ENCODE measurements at places on chromosomes 12 and 14. TPM values are rescaled to one million over a fixed set of nuclear protein-coding genes. Genes with fewer than 3 reads are reported as not detected.

GRCh38 chr12:106139422-106140171, 843 bp upstream of the NUAK1 start:
- DNase-seq: peak; percentile 81

DNA sequence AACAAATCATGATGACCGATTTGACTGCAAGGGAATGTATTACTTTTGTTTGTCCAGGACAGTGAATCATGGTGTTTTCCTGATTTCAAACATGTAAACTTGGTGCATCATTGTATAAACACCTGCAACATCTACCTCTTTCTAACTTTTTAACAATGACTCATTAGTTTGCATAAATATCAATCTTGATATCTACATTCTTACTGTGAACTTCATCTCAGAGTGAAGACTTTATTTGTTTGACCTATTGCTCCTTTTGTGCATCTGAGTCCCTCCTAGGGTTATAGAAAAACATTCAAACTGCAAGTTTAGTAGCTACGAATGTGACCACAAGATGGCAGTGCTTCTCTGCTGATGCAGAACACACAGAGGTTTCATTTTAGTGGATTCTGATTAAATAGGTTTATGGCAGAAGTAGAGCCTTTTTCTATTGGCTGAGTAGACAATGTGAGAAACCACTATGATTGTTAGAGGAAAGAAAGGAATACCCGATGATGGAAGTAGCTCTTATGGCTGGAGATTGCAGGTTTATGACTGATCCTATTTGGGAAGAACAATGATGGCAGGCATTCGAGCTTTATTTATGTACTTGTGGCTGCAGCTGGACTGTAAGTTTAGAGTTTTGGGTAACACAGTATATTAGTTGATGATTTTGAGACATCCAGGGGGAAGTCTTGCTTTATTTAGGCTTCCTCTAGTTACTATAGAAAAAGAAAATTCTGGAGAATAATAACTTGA, 244.2 kb upstream of the OR4E1 start:
- DNase-seq: no peak

GRCh38 chr14:95511687-95512086, 4.8 kb downstream of the SYNE3 start:
- DNase-seq: no peak

DNA sequence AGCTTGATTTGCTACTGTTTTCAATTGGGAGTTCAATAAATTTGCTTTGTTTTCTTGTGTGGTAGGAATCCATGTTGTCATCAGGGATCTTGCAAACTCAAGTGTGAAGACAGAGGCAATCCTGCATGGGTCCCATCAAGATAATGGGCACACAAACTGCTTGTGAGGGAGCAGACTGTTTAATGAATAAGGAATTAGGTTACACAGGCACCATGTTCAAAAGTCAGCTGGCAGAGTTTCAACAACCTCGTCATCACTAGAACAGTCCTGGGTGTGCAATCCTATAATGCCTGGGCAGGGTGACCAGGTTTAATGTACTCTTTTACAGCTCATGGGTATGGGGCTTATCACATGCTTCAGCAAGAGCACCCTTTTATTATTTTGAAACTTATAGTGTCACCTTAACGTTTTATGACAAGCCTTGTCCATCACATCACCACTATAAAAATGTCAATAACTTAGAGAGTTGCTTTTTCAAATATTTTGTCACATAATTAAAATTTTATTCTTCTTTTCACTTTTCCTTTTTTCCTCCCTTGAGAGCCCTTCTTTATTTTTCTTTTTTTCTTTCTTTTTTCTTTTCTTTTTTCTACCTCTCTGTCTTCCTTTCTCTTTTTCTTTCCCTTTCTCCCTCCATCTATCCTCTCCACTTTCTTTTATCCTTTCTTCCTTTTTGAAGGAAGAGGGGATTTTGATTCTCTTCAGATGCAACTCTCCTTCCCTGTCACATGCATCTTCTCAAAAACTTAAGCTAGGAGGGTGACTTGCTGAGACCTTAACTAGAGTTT, 252.2 kb upstream of the ATP2B1 start:
- no peak for DNase-seq

GRCh38 chr12:131027876-131028586, 74.3 kb downstream of the ADGRD1 start:
- DNase-seq: no peak

- no peak for DNase-seq
These were observed 5.5 kb upstream of the TC2N start for GRCh38 chr14:91872517-91873470.

GRCh38 chr14:104385531-104386101, 193.9 kb upstream of the C14orf180 start:
- peak; percentile 19 for DNase-seq

DNA sequence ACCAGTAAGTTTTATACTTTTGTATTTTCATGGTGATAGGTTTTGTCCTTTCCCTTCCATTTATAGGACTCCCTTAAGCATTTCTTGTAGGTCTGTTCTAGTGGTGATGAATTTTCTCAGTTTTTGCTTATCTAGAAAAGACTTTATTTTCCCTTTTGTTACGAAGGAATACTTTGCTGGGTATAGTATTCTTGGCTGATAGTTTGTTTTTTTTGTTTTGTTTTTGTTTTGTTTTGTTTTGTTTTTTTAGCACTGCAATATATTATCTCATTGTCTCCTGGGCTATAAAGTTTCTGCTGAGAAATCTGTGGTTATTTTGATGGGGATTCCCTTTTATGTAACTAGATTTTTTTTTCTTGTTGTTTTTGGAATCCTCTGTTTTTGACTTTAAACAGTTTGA, 67.7 kb downstream of the FBXO33 start:
- DNase-seq: no peak

DNA sequence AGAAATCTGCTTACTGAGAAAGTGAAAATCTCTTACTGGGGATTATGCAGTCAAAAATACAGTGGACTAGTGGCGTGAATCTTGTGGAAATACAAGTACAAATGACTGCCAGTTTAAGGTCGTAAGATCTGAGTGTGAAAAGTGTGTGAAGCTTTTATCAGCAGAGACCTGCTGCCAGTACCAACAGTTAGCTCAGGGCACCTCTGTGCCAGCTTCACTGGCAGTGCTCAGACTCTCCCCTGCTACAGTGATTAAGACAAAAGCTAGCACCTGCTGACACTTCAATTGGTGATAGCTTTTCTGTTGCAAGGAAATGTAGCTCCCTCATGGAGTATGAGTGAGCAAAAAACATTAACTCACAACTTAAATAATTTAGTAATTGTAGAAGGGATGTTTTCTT, 185.1 kb downstream of the ANO6 start:
- no peak for DNase-seq

GRCh38 chr14:60771117-60771516, 36.6 kb downstream of the MNAT1 start:
- DNase-seq: no peak

Gene GPRC5D
- total RNA-seq: not detected

Gene SOAT2
- not detected for total RNA-seq

Gene GALNT9
- 101 TPM for total RNA-seq

Gene APOF
- total RNA-seq: not detected

Measured in dorsolateral prefrontal cortex (tissue), 122 donors.